ENCODE measurements at places on chromosomes 4 and X. TPM values are rescaled to one million over a fixed set of nuclear protein-coding genes. Genes with fewer than 3 reads are reported as not detected.

Gene AKAP14
- not detected for total RNA-seq

Gene MND1
- total RNA-seq, result 2.7 TPM

Gene LRP2BP
- total RNA-seq, result 0.51 TPM

Gene RNF128
- not detected for total RNA-seq

Gene TRPC5OS
- not detected for total RNA-seq

Gene CNKSR2
- not detected for total RNA-seq

Gene NXF2
- total RNA-seq, result not detected
